ENCODE measurements at places on chromosomes 2 and 18.

GRCh38 chr2:240967681-240968621 lies 30.5 kb upstream of the SNED1 start:
- no peak for DNase-seq

- no peak for DNase-seq
Observed at GRCh38 chr2:157394928-157395327, 49.0 kb downstream of the CYTIP start.

DNA sequence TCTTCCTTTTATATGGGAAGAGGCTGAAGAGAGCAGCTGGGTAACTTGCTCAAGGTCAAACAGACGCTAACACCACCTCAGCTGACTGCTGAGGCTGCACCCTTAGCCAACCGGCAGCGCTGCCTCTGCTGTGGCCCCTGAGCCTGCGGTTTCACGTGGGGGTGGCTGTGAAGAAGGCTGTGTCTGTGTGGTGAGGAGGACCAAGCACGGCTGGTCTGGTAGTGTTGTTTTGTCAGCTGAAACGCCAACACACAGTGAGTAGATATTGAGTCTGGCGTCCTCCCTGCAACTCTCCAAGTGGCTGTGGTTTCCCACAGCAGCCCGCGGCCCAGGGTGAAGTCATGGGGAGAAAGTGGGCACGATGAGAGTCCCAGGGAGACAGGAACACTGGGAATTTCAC lies 69.6 kb downstream of the THNSL2 start:
- DNase-seq, result peak; percentile 18

DNA sequence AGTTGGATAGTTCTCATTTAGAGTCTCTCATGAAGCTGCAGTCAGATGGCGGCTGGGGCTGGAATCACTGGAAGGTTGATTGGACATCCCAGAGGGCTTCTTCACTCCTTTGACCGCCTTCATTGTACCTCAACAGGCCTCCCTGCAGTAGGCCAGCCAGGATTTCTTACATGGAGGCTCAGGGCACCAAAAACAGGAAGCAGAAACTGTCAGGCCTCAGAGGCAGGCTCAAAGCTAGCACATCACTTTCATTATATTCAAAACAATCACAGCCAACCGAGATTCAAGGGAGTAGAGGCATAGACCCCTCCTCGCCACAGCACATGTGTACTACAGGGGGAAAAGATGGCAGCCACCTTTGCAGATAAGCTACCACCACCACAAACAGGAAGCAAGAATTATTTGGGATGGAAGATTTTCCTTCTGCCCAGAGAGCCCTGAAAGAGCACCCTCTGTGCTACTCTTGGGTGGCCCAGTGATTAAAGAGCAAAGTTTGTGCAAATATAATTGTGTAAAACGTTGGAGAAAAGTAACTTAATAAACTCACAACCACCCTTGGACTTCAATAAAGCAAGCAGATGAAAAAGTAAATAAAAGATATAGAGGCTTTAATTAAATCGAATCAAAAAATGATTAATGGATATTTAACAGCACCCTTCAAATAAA lies 155.3 kb downstream of the GFPT1 start:
- DNase-seq, result no peak

GRCh38 chr18:12463191-12463590 lies 55.5 kb downstream of the PRELID3A start:
- DNase-seq, result no peak

DNA sequence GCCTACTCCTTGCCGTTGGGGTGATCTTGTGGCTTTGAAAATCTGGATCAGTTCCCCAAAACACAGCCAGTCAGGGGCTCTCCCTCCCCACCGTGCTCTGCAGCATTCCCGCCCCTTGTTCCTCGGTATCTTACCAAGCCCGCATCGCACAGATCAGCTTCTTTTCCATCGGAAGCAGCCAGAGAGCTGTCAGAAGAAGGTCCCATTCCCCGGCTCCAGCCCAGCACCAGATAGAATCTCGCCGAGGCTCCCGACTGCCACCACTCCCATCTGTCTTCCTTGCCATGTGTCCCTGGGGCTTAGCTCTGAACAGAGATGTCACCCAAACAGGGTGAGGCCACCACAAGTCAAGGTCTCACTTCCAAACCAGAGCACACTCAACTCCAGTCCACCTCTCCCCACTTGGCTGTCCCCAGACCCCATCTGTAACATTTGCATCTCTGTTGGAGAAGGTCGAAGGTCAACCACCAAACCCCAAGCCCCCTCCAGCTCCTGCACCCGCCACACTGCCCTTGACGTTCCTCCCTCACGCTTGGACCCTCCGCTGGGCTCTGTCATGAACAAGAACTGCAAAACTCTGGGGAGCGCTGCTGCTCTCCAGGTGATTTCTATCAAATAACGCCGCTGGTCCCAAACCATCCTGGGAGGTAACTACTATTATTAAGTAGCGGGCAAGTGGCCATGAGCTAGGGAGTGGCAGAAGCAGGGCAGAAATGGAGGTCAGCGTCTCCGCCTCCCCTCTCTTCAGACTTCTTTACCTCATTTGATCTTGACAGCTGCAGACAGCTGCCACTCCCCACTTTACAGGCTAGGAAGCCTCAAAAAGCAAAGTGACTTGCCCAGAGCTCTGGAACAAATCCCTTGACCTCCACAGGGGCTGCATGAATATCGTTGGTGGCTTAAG lies 70.0 kb upstream of the TAF1B start:
- no peak for DNase-seq

DNA sequence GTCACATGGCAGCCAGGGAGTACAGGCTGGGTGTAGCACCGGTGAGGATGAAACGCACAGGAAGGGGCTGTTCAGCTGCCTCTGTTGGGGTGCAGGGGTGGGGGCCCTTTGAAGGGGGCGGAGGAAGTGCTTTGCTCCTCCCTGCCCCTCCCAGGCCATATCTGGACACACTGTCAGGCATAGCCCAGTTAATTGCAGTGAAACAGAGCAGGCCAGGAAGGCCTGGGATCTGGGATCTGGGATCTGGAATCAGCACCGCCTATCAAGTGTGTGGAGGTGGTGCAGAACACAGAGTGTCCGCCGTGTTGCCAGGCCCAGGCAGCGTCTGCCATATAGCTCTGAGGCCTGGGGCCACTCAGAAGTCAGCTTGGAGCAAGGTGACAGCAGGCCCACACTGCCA lies 119.3 kb upstream of the MSH2 start:
- no peak for DNase-seq

DNA sequence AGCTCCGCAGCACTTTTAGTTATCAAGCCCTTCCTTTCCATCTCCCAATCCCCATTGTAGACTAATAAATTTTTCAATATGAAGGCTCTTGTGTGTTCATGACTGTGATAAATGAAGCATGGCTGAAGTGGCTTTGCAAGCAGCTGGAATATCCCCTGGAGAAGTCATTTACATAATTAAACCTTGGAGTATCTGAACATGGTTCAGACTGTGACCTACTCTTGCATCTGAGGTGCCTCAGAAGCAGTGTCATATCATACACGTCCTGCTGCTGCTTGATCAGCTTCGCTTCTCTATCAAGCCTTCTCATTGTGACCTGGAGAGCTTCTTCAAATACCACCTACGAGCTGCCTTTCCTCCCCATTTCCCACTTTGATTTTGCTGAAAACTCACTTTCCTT lies 48.4 kb upstream of the ZNF397 start:
- DNase-seq, result no peak

DNA sequence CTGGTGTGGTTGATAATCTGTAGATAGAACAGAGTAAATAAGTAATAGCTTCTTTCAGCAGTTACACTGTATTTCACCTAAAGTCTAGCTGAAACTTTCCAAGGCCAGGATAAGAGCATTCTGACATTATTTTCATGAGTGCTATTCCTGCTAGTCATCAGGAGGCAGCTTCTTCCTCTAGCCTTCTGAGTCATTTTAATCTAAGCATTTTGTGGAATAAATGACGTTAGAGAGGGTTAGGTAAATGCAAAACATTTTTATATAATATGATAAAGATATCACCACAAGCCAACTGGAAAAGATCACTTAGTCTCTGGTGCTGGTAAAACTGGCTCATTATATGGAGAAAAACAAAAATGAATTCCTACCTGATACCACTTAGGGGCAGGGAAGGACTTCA lies 138.5 kb downstream of the MEP1B start:
- no peak for DNase-seq

DNA sequence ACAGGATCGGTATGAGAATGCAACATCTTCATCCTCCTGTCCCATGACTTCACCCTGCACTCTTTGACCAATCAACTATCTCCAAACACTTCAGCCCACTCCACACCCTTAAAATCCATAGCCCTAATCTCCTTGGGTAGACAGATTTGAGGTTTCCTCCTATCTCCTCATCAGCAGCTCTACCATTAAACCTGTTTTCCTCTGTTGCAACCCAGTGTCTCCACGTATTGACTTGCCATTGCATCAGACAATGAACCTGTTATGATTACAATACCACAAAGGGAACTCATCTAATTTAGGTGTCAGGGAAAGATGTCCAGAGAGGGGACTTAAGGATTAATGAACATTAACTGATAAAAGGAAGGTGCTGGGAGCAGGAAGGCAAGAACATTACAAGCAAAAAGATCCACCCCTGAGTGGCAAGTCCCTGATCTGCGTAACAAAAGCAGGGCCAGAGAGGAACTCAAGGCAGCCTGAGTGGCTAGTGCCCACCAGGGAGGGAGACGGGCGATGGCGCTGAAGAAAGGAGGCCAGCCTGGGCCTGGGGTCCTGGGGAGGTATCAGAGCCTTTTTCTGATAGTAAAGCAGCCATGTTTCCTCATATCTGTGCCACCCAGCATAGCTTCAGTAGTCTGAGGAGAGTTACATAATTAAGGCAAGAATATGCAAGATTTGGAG lies 44.6 kb downstream of the AKAIN1 start:
- no peak for DNase-seq

- no peak for DNase-seq
Observed at GRCh38 chr2:133439565-133439920, 128.7 kb downstream of the NCKAP5 start.

GRCh38 chr2:63975437-63976124 lies 43.6 kb downstream of the VPS54 start:
- no peak for DNase-seq

DNA sequence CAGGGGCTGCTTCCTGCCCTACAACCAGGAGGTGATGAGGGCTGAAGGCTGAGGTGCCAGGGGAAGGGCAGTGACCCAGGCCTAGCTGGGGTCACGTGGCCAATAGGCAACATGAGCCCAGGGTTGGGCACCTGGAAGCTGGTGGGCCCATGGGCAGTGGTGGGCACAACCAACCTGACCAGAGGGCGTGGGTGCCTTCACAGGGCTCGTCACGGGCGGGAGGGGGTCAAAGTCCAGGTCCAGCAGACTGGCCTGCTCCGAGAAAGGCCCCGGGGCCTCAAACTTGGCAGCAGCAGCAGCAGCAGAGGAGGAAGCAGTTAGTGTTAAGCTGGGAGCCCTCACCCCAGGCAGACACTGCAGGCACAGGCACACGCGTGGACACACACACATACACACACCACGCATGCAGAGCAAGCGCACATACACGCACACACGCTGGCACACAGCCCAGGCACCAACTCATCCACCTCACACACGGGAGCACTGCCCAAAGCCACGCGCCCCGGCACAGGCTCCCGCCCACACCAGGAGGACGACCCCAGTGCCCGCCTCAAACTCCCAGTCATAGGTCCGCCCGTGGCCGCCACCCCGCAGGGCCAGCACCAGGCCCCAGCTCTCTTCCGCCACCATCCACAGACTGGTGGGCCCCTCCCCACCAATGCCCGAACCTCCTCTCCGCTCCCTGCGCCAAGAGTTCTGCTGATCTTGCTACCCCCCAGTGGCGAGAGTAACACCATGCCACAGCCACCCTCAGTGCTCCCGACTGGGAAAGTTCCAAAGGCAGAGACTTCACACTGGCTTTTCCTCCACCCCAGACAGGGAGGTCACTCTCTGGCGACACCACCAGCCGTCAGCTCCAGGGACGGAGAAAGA lies 53.0 kb downstream of the BIN1 start:
- no peak for DNase-seq

DNA sequence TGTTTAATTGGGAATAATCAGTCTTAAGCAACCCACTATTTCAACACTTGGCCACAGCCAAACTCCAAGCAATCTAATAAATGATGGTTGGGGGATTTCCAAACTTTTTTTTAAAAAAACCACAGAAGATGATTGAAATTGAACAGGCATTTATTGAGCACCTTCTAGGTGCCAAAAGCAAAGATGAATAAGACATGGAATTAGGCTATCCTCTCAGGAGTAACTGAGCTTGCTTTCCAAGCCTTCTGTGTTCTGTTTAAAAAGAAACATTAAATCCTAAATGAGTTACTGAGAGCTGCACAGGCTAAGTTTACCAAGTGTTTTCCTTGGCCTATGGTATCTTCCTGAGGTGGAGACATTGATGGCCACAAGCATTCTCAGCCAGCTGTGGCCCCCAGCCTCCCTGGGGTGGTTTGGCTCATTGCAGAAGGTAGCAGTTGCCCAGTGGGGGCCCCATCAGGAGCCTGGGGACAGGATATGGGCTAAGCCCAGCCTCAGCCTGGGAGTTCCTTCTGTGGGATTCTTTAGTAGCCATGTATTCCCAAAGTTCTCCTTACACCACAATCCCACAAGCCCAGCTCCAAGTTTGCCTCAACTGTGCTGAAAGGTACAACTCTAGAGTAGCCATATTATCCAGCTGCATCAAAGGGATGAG lies 174.3 kb downstream of the C1D start:
- no peak for DNase-seq

DNA sequence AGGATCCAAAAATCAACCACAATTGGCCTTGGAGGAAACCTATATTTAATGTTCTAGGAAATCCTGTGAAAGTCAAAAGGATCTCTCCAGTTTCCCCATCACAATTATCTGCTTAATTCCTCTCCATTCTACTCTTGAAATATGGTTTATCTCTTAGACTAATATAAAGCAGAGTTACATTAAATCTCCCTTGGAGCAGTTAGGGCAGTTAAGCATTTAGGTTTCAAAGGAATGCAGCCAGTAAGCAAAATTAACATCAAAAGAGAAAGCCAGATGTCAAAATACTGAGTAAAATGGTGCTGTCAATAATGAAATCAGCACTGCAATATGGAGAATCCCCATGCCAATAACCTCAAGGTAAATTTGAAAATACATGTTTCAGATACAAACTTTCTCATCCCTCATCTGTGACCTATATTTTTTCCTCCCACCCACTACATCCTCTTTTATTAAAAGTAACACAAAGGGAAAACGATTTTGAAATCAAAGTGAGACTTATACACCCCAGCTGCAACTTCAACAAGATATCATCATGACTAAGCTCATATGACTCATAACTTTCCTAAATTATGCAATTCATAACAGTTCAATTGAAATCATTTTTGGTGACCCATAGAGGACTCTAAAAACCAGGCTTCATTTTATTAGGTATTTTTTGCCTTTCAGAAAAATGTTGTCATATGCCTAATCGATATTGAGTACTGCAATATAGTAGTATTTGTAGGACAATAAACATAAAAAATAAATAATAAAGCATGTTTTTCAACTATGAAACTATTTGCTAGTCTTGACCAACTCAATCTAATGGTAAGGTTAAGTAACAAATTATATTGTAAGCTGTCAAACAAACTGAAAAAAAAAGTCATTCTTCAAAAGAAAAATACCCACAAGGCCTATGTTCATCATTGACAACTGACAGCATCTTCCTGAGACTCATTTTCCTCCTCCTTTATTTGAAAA lies 3.1 kb downstream of the ADAM17 start:
- no peak for DNase-seq

- DNase-seq, result no peak
Observed at GRCh38 chr2:238381341-238382115, 45.2 kb upstream of the ASB1 start.
